Right hindlimb (tissue), 1 donor: ENCODE measurements at places on chromosomes 1 and 21.

DNA sequence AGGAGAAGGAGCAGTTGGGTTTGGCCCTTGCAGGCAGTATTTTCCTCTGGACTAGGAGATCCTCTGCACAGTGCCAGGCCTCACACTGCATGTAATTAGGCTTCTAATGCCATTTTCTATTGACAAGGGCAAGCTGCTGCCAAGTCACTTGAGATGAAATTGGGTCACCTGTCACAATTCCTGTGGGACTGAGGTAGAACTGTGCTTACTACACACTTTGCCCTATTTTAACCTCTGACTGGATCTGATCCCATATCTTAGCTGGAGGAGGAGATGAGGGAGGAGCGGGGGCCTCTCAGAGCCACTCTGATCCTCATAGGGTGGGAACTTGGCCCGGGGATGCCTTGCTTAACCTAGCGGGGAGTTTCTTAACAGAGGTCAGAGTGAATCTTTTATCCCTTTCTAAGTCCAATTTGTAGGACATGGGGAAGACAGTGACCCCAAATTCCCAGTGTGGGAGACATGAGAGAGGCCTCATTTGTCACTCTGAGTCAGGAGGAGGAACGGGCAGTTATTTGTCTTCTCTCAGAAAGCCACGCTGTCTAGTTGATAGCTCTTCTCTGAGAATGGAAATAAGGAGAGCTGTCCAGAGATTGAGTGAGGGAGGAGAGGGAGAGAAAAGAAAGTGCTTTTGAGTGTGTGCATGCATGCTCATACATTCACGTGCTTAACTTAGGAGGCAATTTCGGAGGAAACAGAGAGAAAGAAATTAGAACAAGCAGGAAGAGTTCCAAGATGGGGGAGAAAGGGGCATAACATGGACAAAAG, 121.3 kb downstream of the CACNA1E start:
- no peak for DNase-seq

DNA sequence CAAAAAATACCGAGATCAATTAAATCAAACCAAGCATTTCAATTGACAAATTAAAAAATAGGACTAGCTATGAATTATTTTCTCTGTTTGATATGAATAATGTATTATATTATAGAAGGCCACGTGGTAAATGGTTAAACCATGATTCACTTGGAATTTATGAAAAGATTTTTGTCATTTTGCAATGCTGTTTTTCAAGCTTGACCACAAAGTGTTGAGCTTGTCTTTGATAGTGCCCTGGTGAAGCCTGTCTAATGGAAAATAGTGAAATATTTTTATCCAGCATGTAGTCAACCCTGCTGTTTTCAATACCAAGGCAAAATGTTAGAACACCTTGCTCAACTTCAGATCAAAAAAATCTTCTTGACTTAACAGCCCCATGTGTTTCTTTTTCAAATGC, 288.0 kb upstream of the PRMT6 start:
- DNase-seq: no peak

DNA sequence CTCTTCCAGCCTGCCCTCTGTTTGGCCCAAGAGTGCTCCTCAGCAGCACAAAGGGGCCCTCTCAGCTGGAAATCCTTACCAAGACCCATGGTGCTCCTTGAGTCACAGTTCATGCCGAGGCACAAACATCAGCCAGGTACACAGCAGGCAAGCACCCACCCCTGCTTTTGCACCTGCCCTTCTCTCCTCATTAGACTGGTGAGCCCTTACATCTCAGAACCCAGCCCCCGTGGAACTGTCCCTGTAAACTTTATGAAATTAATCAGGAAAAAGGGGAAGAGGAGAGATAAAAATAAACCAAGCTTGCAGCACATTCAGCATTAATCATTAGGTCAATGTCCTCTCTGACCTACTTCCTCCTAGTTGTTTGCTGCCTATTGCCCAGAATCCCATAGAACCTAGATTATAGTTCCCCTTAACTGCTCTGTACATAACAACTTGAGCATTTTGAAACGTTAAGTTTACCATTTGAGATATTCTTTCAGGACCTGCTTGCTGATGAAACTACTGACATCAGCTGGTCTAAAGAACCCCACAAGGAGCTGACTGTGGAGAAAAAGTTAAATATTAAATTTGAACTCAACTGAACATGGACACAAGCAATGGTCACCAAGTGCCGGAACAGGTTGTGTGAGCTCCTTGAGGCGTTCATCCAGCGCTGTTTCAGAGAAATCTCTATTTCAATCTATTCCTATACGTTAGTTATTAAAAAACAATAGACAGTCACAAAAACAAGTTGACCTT, 738.4 kb downstream of the MATN1 start:
- no peak for DNase-seq

DNA sequence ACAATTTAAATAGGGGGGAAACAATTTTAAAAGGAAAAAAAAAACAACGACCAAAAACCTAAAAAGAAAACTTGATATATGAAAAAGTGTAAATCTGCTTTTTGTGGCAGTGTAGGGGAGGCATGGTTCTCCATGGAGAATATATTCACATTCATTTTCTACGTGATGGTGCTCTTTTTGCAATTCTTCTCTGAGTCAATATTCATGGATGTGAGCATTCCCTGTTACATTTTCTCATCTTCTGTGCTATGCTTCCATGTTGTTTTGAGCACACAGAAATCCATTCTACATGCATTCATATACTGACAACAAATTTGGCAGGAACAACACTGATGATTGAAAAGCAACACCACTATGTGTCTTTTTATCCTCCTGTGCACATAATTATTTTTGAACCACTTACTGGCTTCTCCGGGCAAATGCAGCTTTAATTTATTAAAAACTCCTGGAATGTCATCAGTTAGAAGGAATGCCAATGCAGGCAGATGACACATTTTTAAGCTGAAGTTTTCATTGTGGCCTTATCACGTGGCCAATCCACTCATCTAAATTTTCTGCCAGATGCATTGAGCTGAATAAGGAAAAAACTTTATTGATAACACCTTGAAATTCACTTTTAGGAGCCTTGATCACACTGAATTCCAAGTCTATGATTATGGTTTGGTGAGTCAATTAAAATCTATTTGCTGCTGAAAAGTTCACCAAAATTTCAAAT, 590.6 kb downstream of the NUF2 start:
- DNase-seq: no peak

- DNase-seq: no peak
These were observed 273.1 kb downstream of the MRPL39 start for GRCh38 chr21:25334046-25334730.

DNA sequence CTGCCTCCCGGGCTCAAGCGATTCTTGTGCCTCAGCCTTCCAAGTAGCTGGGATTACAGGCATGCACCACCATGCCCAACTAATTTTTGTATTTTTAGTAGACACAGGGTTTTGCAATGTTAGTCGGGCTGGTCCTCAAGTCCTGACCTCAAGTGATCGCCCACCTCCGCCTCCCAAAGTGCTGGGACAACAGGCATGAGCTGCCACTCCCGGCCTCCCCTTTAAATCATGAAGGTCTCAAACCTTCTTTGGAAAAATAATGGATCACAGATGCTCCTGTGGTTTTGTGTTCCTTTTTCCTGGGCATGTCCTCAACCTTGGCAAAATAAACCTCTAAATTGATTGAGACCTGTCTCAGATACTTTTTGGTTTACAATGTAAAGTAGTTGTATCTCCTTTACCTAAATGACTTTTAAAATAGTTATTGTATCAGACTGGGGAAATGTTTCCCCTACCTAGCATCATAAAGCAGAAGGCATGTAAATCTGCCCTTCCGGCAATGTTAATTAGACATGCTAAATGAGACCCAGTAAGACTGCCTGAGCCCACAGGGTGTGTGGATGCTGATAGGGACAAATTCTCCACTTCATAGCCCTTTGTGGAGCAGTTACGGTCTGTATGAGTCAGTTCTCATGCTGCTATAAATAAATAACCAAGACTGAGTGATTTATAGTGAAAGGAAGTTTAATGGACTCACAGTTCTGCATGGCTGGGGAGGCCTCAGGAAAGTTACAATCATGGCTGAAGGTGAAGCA, 27.8 kb downstream of the CBR1 start:
- DNase-seq: no peak

- DNase-seq: peak; percentile 37
These were observed 112.9 kb downstream of the ZBTB18 start for GRCh38 chr1:244163861-244164510.

DNA sequence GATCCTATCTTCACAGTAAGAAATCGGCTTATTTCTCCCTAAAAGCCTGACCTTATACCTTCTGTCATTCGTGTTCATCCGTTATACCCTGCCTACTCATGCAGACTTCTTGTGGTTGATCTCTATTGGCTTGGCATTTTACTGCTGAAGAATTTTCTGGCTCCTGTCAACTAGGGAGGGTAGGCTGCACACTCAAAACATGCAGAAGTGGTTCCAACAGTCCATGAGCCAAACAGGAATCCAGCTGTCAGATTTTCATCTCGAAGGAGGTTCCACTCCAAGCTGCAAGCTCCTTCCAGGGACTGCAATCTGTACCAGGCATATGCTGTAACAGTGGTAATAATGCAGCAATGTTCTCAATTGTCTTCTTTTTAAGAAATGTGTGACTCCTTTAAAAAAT, 10.1 kb downstream of the DNAJC11 start:
- DNase-seq: no peak

DNA sequence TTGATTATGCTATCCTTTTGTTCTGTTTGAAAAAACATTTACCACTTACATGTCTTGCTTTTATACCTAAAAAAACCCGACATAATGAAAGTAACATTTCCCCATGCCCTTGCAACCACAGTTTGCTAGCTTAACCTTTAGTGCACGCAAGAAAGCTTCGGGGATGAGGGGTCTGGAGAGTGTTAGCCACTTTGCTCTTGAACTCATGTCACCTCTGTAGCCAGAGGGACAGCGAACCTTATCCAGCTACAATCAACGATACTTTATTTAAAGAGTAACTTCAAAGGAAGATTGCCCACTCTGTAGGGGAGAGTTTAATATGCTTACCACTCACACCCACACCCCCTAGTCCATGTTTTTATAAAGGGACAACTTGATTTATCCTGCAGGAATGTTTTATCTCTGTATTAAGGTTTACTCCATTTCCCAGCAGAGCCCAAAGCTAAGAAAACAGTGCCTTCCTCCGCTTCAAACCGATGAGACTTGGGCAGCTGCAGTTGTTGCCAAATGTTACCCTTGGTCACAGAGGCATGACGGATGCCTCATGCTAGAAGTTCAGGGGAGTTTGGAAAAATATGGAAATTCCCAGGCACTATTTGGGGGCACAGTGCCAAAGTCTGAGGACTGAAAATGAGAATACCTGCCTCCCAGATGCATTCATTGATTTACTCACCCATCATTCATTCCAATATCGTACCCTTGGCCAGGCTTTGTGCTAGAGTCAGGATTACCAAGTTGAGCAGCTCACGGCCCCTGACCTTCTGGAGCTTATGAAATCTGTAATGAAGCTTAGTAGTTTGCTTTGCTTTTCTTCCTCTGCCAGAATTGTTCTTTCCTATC, 61.4 kb upstream of the VCAM1 start:
- DNase-seq: no peak

DNA sequence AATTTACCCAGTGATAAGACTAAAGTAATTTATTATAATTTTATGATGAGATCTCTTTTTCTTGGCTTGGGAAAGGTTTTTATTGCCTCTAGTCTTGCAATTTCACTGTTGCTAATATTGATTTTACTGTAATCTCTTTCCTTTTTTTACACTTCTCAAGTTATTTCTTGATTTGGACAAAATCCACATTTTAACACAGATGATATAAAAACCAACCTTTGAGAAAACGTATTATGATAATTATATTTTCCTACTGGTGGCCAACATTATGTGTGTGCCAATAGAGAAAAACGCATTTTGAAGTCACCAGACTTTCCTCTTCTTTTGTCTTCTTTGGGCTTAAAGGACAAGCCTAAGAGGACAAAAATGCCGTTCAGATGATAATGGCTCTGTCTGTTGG, 314.9 kb downstream of the PRDM2 start:
- no peak for DNase-seq

DNA sequence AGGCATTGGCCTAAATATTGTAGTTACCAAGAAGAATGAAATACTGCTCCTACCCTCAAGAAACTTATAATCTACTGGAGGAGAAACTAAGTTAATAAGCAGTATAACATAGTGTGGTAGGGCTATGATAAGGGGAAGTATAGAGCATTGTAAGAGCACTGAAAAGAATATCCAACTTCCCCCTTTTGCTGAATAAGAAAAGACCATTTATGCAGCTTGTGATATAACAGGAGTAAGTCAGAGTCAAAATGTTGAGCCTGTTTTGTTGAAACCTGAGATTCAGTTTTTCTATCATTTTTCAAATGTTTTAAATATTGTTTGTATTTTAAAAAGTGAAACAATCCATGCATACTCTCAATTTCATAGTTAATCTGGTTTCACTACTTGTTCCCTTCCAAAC, 48.3 kb upstream of the FCRL4 start:
- no peak for DNase-seq

DNA sequence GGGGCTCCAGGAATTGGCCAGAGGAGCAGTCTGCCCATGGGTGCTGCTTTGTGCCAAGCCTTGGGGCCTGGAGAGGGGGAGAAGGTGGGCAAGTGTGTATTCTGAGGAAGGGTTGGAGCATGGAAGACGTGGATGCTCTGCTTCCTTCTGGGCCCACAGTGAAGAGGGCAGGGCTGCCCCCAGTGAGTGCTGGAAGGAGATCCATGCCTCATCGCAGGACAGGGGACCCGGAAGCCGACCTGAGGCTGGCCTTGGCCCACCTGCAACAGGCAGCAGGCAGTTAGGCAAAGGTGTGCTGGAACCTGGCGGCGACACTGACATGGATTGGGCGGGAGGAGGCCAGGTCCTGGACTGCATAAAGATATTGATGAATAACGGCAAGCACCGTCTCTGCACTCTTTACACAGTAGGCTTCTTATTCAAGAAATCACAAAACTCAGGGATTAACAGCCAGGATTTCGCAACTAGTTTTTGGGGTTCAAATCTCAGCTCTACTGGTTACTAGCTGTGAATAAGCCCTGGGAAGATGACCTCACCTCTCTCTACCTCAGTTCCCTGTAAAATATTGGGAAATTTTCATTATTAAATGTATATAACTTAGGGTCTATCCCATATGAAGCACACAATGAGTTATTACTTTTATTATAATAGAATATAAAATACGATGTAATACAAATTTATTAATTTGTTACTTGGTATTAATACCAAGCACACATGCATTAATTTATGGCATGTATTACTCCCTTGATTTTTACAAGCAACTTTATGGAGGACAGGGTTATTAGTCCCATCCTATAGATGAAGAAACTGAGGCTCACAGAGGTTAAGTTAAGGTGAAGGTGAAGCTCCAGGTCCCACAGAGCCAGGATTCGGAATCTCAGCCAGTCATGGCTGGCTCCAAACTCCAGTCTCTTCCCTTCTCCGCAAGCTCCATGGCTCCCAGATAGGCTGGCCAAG, 62.3 kb downstream of the DHRS3 start:
- DNase-seq: no peak
